ENCODE measurements at places on chromosomes 7 and 10.

DNA sequence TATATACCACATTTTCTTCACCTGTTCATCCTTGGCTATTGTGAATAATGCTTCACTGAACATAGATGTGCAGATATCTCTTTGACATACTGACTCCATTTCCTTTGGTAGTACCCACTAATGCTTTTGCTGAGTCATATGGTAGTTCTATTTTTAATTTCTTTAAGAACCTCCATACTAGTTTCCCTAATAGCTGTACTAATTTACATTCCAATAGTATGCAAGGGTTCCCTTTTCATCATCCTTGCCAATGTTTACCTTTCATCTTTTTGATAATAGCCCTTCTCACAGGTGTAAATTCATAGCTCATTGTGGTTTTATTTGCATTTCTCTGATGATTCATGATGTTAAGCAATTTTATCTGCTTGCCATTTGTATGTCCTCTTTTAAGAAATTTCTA is 159.9 kb downstream of the CALCR start:
- no peak for DNase-seq

DNA sequence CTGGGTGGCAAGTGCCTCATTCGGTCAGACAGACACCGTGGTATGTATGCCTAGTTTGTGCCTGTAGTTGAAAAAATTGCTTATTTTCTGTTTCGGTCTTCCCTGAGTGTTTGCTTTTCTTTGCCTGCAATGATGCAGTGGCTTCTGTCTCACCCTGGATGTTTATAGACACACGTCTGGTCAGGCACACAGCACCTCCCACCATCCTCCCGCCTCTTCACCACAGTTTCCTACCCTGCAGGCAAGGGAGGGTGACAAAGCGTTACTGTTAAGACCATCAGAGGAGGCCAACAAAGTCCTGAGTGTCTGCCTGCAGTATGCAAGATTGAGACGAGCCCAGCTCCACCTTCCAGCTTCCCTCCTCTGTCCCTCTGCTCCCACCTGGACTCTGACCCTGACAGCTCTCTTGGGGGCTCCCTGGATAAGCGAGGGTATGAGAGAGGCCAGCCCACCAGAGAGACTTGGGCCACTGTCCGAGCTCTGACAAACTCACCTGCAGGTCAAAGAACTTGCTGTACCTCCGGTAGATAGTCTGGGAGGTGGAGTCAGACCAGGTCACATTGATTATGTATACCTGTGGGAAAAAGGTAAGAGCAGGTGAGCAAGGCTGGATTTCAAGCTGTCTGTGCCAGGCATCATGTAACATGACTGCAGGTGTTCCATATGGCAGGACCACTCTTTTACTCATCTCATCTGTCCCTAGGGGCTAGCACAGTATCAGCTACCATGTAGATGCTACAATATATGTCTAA is 54.4 kb downstream of the SH3PXD2A start:
- DNase-seq = no peak

DNA sequence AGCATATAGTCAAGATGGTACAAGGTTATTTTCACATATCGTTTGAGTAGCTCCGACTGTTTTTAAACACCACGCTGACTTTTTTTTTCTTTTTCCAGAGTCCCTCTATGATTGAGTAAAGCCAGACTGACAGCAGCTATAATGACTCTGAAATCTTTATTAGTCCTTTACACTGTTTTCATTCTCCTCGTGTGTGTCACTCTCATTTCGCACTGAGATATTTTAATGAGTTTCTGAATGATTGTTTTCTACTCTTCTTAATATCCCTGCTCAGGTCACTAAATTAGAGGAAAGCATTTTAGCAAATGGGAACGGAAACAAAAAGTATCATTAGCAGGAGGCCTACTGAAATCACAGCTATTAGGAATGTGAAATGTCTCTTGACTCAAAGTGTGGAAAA is 162.3 kb upstream of the MTPN start:
- DNase-seq = no peak

DNA sequence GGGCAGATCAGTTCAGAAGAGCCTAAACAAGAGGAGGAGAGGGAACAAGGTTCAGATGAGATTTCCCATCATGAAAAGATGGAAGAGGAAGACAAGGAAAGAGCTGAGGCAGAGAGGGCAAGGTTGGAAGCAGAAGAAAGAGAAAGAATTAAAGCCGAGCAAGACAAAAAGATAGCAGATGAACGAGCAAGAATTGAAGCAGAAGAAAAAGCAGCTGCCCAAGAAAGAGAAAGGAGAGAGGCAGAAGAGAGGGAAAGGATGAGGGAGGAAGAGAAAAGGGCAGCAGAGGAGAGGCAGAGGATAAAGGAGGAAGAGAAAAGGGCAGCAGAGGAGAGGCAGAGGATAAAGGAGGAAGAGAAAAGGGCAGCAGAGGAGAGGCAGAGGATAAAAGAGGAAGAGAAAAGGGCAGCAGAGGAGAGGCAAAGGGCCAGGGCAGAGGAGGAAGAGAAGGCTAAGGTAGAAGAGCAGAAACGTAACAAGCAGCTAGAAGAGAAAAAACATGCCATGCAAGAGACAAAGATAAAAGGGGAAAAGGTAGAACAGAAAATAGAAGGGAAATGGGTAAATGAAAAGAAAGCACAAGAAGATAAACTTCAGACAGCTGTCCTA is 52.7 kb upstream of the AGBL3 start:
- DNase-seq = no peak
